Spleen (tissue), 13 donors: ENCODE measurements at places on chromosomes 6 and 20. TPM values are rescaled to one million over a fixed set of nuclear protein-coding genes. Genes with fewer than 3 reads are reported as not detected.

- H3K27me3 ChIP-seq: no peaks in the 10 kb centered on the region
- peaks cover 70% of the 10 kb centered on the region for H3K36me3 ChIP-seq
- H3K27ac ChIP-seq: no peak overlapping the region
- H3K4me3 ChIP-seq: no peak overlapping the region
Measured at GRCh38 chr6:73614802-73615201, 39.0 kb downstream of the SLC17A5 start.

The VIP gene
- 1.6 TPM for total RNA-seq

DNA sequence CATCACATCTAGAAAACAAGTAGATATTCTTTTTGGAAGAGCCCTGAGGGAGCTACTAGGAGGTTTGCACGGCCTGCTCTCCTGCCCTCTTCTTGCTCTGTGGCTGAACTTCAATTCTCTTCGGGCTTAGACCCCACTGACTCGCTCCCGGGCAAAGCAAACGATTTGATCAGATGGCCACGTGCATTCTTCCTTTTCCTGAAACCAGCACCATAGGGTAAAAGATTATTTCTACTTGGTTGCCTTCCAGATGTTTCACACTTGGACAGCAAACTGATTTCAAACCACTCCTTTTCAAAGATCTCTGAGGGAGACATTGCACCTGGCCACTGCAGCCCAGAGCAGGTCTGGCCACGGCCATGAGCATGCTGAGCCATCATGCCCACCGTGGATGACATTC, at the start of gene SLC22A1:
TSS of gene SLC22A1 (plus strand) at position 258 of the 400 bp plus-strand sequence. CDS start at position 379, 121 bp downstream.
- no peaks in the 10 kb centered on the region for H3K4me1 ChIP-seq
- H3K36me3 ChIP-seq: no peaks in the 10 kb centered on the region
- H3K4me3 ChIP-seq: no peak within 1 kb of the TSS
- H3K27me3 ChIP-seq: no peaks in the 10 kb centered on the region
- DNase-seq: peak; percentile 27

The RSPH3 gene
- 6.0 TPM for total RNA-seq

The E2F1 gene
- 4.5 TPM for total RNA-seq

DNA sequence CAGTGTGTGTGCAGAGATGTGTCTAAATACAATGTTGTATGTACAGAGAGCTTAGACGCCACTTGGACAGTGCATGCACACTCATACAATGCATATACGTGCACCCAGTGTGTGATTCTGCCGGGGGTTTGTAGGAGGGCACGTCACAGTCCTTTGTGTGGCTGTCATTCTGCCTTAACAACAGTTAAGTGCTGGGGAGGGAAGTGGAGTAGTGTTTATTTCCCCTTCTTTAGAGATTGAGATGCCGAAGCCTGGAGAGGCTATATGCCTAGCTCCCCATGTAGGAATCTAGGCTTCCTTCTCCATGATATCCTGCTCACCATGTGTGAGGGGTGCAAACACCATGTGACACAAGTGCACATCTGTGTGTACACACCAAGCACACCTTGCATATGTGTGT, 38.2 kb downstream of the MDFI start:
- no peaks in the 10 kb centered on the region for H3K36me3 ChIP-seq
- H3K4me1 ChIP-seq: no peaks in the 10 kb centered on the region
- H3K4me3 ChIP-seq: no peak overlapping the region
- no peak overlapping the region for H3K27ac ChIP-seq
